HuH-7.5 (cell line): ENCODE measurements at places on chromosomes 13 and 19.

- no peak for DNase-seq
Observed at GRCh38 chr13:53411463-53411862, 382.9 kb downstream of the OLFM4 start.

GRCh38 chr13:28408235-28408848 is 86.6 kb downstream of the FLT1 start:
- DNase-seq = no peak

DNA sequence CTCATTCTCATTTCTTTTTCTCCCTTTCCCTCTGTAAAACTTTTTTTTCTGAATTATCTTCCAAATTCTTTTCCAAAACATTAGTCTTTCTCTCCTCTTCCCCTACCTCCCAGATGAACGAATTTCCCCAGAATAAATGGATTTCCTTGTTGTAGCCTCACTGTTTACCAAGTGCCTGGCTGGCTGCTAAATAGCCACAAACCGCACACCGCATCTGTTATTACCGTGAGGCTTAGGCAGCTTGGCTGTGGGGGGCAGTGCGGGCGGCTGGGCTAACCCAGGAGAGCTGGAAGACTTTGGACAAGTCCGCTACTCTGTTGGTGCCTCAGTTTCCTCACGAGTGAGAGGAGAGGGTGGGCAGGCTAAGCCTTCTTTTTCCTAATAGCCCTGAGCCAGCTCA is 10.7 kb downstream of the IL17D start:
- DNase-seq = no peak

GRCh38 chr13:70391678-70392077 is 283.4 kb upstream of the KLHL1 start:
- DNase-seq = no peak

DNA sequence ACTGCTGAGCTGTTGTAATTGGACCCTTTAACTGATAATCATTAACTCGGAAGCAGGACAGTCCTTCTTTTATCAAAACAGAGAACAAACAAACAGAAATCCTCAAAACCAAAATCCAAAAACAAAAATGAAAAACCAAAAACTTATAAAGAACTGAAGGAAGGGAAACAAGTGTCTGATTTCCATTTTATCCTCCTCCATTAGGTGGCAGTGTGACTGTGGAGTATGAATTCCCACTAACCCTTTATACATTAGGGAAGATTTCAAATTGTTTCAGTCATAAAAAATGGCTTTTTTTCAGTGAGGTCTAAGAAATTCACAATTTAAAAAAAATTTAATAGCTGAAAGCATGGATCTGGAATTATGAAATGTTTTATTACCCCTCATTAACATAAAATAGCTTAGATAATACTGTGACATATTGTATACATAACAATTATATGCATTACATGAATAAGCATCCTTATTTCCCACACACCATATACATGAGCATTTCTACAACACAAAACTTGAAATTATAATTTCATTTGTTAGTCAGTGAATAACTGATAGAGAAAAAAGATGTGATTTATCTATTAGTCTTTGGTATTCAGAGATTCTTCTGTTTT is 1074.3 kb upstream of the PCDH9 start:
- no peak for DNase-seq

DNA sequence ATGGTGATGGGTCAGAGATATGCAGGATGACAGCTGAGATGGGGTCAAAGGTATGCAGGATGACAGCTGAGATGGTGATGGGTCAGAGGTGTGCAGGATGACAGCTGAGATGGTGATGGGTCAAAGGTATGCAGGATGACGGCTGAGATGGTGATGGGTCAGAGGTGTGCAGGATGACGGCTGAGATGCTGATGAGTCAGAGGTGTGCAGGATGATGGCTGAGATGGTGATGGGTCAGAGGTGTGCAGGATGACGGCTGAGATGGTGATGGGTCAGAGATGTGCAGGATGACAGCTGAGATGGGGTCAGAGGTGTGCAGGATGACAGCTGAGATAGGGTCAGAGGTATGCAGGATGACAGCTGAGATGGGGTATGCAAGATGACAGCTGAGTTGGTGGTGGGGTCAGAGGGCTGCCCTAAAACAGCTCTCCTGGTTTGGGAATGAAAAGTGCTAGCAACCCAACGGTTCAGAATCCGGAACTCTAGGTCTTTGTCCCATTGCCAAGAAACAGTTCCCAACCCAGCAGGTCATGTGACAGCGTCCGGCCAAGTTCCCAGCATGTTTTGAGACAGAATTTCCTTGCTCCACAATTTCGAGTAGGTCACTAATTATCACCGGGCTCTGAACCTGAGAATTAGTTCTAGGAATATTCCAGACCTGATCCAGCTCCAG is 3.2 kb downstream of the SELENOW start:
- DNase-seq = no peak

GRCh38 chr13:34335014-34336007 is 517.4 kb downstream of the RFC3 start:
- DNase-seq = no peak

GRCh38 chr19:48718711-48719231 is 754 bp downstream of the MAMSTR start:
- DNase-seq = no peak

DNA sequence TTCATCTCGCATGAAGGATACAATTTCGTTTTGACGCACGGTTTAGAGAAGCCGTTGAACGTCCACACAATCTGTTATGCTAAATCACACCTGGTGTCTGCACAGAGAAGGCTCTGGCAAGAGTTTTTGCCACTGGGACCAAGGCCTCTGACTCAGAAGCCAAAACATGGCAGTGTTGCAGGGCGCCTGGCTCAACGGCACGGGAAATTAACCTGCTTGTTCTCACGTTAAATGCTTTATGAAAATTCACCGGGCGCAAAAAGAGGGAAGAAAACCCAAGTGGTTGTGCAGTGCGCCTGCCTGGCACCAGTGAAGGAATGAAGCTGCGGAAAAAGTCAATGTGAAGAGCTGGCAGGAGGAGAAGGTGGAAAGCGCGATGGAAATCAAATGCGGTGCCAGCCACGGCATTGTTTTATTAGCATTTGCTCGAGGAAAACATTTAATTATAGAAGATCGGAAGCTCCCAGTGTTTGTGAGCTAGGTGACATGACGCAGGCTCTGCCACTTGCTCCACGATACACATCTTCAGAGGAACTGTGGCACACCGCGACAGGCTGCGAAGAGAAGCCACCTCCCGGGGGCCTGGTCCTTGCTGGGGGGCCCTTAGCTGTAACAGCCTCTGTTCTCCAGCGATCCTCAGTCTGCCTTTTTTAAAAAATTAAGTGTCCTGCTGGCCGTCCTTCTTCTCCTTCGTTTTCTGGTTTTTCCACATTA is 126.2 kb downstream of the ZIC5 start:
- DNase-seq = no peak

DNA sequence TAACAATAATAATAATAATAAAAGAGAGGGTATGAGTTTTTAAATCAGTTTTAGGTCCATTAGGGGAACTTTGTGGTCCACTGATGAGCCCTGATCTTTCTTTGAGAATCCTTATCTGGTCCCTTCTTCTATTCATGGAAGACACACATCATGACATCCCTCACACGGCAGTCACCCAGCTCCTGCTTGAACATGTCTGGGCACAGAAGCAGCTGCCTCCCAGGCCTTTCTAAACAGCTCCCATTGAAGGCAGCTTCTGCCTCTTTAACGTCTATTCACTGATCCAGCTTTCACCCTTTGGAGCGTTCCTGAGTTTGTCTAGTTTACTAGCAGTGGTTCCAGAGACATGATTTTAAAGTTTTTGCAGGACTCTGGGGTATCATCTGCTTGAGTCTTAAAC is 42.6 kb upstream of the STK24 start:
- no peak for DNase-seq

DNA sequence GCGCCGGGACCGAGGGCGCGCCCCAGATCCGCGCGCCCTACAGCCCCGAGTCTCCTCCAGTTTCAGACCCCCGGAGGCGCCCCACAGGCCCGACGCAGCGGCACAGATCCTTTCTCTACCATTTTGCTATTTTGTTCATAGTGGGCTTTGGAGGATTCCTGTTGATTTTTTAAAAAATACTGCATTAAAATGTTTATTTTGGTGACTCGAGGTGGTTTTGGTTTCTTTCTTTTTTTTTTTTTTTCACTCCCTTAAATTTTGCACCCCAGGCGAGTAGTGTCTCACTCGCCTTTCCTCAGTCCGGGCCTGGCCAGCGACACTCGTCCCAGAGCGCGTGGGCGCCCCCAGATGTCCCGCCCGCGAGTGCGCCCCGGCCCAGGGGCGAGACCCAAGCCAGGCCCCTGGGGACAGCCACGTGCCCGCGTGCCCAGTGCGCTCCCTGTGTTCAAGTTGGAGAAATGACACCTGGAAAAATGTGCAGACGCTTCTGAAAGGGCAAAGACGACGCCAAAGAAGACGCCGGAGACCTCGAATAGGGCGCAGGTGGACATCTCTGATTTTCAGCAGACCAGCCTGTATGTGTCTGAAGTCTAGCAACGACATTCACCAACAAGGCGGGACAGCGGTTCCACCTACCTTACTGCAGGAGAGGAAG is 471 bp upstream of the INSR start:
- peak; percentile 78 for DNase-seq

- no peak for DNase-seq
Observed at GRCh38 chr19:40907968-40908735, 26.1 kb upstream of the CYP2A7 start.

- peak; percentile 34 for DNase-seq
Observed at GRCh38 chr19:32318884-32319520, 26.4 kb upstream of the ZNF507 start.

DNA sequence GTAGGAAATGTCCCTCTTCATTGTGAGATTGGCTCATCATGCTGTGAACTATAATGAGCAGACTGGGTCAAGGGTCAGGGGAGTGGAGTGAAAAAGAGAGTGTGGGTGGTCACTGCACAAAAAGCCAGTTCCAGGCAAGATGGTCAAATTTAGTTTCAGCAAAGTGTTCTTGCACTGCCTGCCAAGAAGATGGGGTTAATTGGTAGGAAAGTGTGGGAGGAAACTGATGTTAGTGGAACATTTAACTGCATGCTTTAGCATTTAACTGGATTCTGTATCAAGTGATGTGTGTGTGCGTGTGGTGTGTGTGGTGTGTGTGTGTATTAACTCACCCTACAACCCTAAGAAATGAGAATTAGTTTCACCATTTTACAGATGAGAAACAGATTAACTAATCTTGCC is 131.6 kb downstream of the COG6 start:
- DNase-seq = no peak
